RCC 7860 (cell line): ENCODE measurements at places on chromosomes 2 and 18.

GRCh38 chr18:13612196-13612997 lies 114.0 kb downstream of the FAM210A start:
- DNase-seq: no peak

GRCh38 chr2:98936353-98937351 lies 627 bp upstream of the CRACDL start:
- DNase-seq: no peak

DNA sequence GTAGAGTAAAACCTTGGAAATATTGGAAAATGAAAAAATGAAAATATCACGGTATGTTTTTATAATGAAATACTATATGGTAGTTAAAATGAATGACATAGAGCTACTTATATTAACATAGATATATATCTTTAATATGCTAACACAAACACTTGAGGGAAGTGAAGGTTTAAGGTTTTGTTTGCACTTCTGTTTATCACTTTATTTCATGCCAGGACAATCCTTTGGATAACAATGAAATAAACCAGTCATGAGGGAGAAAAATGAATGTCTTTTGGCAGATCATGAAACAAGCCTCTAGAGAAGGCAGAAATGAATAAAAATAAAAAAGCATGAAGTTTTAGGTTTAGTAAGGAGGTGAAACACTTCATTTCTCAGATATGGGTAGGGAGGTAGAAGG lies 89.9 kb downstream of the BAZ2B start:
- DNase-seq: no peak

- no peak for DNase-seq
These were observed 756.4 kb downstream of the EPHA4 start for GRCh38 chr2:220815698-220816097.

DNA sequence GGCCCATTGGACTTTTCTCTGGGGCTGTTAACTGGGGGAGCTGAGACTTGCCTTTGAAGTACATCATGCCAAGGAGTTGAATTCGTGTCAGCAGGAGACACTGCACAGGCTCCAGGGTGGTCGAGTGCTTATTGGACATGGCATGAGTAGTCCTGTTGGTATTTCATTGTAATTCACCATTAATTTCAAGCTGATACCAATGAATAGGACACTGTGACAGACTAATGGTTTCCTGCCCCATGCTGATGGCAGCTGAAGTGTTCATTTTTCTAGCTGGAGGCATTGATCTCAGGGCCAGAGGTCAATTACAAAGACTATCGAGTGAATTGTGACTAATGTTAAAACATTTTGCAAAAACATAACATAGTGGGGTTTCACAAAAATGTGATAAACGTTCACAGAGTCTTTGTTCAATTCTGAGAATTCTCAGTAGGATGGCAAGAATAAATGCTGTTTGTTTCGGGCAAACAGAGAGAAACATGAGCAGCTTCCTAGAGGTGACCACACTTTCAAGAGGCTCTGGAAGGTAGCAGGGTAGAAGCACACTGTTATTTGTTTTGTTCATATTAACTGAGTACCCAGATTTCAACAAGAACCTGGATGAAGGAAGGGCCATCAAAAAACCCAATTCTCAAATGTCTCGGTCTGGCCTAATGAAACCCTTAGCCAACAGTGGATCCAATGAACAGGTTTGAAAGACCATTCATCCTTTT lies 90.6 kb upstream of the ARL4C start:
- no peak for DNase-seq

DNA sequence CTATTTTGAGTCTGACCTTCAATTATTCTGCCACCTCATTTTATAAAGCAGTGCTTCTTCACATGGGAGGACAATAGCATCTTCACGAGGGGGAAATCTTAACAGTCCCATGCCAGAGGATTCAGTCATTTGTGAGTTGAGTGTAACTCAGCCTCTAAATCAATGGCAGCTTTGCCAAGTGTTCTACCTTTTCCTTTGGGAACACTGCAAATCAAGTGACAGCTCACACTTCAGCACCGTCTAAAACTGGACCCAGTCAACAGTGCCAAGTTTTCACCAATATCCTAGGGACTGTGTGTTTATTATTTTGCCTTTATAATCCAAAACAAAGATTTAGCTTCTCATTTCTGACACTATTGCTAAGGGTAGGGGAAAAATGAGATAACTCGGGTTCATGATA lies 133.6 kb downstream of the FIGN start:
- no peak for DNase-seq

- peak; percentile 93 for DNase-seq
These were observed 78.2 kb downstream of the TCF4 start for GRCh38 chr18:55509631-55510324.

- DNase-seq: no peak
These were observed 73.6 kb upstream of the IGFBP5 start for GRCh38 chr2:216768908-216769411.
